NCI-H510A treated with DMSO at 0.1 percent for 48 hours (cell line): ENCODE measurements at places on chromosomes 4 and X.
A peak's percentile ranks its signal among the peaks of the same experiment; 100 is the strongest.

GRCh38 chrX:53128097-53128749, 34.3 kb downstream of the KANTR start:
- no peak for DNase-seq

GRCh38 chr4:14783011-14783877, 219.0 kb upstream of the CPEB2 start:
- no peak for DNase-seq

- no peak for DNase-seq
Observed at GRCh38 chrX:69211701-69212100, 46.4 kb upstream of the PJA1 start.

- DNase-seq, result no peak
Observed at GRCh38 chrX:118074196-118074595, 42.4 kb downstream of the KLHL13 start.

DNA sequence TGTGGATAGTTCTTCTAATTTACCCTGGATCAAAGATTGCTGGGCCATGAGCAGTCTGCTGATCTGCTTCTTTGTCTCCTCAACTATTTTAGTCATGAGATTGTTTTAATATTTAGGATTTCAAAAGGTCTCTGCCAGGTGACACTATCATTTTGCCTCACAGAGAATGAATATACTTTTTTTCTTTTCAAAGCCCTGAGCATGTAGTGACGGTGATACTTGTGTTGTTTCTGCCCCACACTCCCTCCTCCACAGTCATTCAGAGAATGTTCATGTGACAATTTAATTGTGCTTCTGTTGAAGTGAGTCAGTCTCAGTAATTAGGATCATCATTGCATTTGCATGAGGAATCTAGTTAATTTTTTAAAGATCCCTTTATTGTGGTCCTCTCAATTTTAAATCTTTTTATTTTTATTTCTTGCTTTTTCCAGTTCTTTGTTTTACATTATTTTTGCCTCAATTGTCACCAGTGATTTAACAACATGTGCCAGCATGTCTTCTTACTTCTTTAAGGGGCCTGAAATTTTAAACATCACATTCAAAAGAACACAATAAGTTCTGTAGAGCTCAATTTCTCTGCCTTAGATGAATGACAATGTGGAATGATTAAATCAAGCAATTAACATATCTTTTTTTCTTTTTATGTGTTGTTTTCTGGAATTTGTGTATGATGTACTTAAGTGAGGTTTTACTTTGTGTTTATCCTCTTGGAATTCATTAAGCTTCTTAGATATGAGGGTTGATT, 12.3 kb downstream of the MMRN1 start:
- no peak for DNase-seq

DNA sequence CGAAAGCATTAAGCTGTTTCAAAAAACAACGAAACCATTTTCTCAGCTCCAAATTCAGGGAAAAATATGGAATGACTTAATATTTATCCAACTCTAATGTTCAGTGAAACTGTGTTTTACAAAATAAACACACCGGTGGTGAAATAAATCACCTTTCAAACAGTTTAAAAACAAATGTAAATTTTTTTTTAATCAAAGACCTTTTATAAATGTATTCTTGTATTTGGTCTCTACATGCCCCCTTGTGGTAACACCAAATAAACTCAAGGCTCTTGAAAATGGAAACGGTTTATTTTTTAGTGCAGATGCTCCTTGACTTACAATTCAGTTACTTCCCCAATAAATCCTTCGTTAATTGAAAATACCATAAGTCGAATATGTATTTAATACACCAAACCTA, 45.8 kb upstream of the ITM2A start:
- peak; percentile 2 for DNase-seq

DNA sequence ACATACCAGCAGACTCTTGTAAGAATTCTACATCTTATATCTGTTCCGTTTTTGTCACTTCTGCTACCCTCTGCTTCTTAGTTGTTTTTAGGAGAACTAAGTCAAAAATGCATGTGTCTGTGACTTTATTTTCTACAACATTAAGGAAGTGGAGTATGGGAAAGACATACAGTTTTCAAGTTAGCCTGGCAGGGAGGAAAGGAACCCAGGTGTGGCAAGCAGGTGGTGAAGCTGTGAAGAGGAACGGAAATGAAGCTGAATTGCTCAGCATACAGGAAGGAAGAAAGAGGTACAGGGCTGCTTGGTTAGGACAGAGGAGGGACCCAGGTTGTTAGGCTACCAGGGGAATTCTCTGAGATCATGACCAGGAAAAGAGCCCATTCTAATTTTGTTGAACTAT, 9.4 kb downstream of the GPRIN3 start:
- peak; percentile 11 for DNase-seq

GRCh38 chrX:15854712-15855567, at the start of gene AP1S2:
AP1S2 (minus strand) TSS chrX:15854813; CDS start chrX:15852524, 2,289 bp downstream.
- peak; percentile 88 for DNase-seq

- no peak for DNase-seq
Observed at GRCh38 chrX:85964744-85965143, 82.6 kb downstream of the CHM start.

DNA sequence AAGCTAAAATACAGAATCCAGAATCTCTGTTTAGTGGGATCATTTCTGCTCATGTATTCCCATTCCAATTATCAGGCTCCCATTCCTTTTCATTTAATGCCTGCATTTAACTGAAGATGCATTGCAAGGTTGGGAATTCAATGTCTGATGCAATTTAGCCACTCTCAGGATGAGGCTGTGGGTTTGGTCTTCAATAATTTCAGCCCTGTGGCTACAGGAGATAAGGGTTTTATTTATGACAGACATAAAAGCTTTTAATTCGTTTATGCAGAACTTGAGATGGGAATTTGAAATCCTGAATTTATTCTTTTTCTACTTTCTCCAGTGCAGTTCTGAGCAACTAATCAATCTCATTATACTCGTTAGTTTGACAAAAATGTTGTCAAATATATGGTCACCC, 1225.9 kb downstream of the PCDH18 start:
- no peak for DNase-seq

- no peak for DNase-seq
Observed at GRCh38 chr4:100984901-100985300, 362.4 kb downstream of the PPP3CA start.

DNA sequence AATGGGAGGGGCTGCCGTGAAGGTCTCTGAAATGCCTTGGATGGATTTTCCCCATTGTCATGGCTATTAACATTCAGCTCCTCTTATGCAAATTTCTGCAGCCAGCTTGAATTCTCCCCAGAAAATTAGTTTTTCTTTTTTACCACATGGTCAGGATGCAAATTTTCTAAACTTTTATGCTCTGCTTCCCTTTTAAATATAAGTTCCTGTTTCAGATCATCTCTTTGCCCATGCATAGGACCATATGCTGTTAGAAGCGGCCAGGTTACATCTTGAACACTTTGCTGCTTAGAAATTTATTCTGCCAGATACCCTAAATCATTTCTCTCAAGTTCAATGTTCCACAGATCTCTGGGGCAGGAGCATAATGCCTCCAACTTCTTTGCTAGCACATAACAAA, 13.8 kb upstream of the CLDN34 start:
- DNase-seq, result no peak

DNA sequence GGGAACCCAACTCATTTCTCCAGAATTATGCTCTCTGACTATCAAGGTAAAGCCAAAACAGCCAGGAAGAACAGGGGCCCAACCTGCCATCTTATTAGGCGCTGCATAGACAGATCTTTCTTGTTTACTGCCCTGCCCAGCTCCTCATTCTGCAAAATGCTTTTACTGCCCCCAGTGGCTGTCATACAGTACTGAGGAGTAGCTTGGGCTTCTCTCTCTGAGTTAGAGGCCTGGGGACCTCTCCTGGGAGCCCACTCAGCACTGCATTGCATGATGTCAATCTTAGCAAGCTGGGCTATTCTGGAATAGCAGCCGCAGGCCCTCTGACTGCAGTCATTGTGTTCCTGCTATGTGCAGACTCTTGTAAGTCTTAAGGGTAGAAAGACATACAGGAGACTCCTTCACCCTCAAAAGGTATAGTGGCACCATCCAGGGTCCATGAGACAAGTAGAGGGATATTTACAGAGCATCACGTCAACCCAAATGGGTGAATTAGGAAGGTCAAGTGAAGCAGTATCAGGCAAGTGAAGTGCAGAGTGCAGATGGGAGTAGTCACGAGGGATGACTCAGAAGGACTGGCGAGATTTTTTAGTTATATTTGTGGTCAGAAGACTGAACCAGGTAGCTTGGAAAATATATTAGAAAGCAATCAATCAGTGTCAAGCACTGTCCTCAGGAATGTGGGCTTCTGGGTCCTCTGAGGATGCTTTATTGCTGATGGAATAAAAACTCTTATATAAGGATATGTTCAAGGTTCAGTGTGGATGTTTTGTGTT, 294.1 kb upstream of the SFRP2 start:
- no peak for DNase-seq

DNA sequence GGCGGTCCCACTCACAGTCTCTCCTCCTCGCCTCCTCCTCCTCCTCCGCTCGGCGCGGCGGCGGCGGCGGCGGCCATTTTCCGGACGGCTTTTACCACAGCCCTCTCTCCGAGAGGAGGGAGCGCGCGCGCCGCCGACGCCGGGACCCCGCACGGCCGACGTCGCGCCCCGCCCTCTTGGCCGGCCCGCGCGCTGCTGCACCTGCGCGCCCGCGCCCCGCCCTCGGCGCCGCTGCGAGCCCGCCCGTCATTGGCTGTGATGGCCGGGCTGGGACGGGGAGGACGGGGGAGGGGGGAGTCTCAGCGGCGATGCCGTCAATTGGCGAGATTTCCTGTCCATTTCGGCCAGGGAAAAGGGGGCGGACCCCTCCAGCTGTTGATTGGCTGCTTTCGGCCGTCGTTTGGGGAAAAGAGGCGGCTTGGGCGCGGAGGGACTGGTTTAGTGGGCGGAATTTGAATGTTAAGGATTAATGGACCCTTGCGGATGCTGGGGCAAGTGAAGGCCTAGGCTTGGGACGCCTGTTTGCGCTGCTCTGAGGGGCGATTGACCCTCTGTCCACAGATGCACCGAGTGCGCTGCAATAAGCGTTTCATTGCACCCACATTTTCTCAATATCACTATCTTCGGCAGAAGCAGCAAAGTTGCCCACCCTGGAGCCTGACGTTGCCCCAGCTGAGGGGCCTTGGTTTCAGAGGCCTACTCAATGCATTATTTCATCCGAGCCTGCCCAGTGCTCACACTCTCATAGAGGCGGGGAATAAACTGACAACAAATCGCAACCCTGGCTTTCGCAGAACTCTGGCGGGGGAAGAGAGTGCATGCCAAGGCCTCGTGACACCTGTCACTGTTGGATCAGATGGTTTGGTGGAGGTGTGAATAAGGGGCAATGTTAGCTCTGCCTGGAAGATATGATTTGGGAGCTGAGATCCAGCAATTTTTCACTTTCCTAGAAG, at the start of gene MECP2:
TSS of gene MECP2 (minus strand) at position 129 of the 953 bp plus-strand sequence.
- peak; percentile 85 for DNase-seq

DNA sequence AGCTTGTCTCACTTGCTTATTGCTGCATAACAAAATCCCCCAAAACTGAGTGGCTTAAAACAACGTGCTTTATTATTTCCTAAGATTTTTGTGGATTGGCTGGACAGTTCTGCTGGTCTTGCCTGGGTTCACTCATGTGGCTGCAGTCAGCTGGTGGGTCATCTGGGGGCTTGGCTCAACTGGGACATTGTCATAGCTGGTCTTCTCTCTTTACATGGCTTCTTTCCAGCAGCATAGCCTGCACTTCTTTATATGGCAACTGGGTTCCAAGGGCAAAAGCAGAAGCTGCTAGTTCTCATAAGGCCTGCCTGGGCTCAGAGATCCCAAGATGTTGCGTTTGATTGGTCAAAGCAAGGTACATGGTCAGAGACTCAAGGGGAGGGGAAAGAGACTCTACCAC, 33.7 kb upstream of the STAG2 start:
- no peak for DNase-seq

DNA sequence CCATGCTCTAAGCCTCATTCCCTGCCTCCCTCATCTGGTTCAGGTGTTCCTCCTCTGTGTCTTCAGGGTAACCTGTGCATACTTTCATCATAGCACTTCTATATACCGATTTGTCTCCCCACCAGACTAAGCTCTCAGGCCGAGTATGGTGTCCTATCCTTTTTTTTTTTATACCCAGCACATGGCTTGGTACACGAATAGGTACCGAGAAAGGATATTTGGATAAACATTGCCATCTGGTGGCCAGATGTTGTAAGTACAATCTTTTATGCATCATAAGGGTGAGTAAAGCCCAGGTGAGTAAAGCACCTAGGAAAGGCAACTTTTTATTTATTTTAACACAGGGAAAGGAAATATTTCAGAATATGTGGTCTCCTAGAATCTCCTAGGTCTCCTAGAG, 68.4 kb downstream of the MID2 start:
- DNase-seq, result peak; percentile 66

DNA sequence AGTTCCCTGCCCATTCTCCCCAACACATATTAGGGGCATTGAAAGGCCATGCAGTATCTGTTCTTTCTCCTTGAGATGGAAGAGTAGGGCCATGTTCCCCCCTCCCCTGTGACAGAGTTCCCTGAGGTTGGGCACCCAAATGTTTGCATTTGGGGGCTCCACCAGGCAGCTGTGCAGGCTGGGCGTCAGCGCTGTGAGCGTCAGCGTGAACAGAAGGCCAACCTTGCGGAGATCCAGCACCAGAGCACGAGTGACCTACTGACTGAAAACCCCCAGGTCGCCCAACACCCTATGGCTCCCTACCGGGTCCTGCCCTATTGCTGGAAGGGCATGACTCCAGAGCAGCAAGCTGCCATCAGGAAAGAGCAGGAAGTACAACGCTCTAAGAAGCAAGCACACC, 3.9 kb downstream of the HSD17B10 start:
- DNase-seq, result no peak

DNA sequence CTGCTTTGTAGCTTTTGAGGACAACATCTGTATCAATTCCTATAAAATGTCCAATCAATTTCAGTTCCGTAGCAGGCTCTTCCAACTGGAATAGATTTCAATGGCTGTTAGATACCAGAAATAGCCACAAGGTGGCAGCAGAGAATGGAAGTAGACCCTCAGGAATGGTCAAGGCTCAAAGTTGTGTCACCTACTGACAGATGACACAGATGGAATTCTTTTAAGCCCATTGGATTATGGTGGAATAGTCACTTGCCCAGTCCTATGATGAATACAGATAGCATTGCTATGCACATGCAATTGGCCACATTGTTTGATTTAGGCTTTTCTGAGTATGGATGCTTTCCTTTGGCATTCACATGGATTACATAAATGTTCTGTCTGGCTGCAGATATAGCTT, 130.4 kb upstream of the RADX start:
- peak; percentile 65 for DNase-seq

GRCh38 chr4:19278665-19279064, 973.0 kb upstream of the SLIT2 start:
- DNase-seq, result no peak
